ENCODE measurements at places on chromosomes 12 and 14. TPM values are rescaled to one million over a fixed set of nuclear protein-coding genes. Genes with fewer than 3 reads are reported as not detected.

- no peak for DNase-seq
Measured at GRCh38 chr14:51398898-51399297, 158.9 kb downstream of the TMX1 start.

DNA sequence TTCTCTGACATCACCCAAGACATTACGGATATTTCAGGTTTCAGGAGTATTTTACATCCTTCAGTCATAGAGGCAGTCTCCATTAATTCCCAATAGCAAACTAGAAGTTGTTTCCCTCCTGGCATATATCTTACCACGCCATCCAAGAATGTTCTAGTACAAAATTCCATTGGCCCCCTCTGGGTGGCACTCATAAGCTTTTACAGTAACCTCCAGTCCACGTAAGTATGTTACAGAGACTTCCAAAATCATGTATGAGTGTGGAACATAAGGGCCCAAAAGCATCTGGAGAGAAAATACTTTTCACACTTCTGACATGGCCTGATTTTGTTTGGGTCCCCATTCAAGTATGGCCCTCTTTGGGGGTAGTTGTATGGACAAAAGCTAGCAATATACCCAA is 58.1 kb upstream of the DHRS4 start:
- no peak for DNase-seq

DNA sequence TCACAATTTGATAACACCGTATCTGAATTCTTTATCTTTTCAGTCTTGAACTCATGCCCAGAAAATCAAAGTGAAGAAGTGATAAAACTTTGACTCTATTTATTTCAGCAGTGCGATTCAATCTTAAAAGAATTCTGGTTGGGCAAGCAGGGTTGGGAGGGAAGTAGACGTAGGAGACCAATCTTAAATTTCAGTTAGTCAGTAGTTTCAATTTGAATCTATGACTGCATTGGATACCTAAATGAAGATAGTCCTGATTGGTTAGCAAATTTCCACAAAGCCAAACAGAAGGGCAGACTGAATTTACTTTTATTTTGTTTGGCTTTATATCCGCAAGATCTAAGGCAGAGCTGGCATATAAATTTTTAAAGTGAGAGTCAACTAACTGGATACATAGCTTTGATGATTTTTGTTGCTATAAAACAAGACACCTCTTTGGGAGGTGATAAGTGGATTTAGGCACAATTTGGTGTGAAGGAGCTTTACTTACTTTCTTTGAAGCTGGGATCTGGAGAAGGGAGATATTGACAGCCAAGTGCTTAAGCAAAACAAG is 2.6 kb downstream of the ACSS3 start:
- no peak for DNase-seq

DNA sequence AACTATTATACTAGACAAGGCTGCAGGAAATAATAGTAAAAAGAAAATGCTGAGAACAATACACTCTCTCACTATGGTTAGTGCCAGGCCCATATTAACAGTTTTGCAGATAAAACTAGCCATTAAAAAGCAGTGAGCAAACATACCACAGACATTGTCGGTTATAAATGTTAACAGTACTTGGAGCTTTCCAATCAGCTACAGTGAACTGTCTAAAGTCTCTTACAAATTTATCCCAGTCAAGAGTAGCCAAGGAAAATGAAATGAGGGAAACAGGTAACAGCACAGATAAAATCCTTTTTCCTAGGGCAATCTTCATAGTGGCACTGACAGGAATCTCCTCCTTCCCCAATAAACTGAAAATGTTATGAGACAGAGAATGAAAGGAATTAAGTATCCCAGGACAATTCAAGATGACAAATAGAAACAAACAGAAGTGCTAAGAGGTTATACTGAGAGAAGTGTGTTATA is 30.8 kb downstream of the PAWR start:
- no peak for DNase-seq

- DNase-seq = no peak
Measured at GRCh38 chr14:100165376-100165775, 5.9 kb upstream of the DEGS2 start.

Gene ANKS1B
- total RNA-seq = 0.70 TPM

Measured in osteocyte (in vitro differentiated cells).